ENCODE measurements at places on chromosomes 3 and 15.
A peak's percentile ranks its signal among the peaks of the same experiment; 100 is the strongest.

DNA sequence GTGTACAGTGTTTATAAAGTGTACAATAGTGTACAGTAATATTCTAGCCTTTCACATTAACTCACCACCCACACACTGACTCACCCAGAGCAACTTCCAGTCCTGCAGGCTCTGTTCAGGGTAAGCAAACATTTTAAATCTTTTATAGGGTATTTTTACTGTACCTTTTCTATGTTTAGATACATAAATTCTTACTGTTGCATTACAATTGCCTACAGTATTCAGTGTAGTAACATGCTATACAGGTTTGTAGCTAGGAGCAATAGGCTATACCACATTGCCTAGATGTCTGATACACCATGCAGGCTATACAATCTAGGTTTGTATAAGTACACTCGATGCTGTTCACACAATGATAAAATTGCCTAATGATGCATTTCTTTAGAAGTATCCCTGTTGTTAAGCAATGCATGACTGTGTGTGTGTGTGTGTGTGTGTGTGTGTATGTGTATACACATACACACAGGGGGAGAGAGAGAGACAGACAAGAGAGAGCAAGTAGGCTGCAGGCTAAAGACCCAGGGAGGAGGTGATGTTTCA lies 72.5 kb upstream of the PRR23C start:
- DNase-seq, result peak; percentile 13

DNA sequence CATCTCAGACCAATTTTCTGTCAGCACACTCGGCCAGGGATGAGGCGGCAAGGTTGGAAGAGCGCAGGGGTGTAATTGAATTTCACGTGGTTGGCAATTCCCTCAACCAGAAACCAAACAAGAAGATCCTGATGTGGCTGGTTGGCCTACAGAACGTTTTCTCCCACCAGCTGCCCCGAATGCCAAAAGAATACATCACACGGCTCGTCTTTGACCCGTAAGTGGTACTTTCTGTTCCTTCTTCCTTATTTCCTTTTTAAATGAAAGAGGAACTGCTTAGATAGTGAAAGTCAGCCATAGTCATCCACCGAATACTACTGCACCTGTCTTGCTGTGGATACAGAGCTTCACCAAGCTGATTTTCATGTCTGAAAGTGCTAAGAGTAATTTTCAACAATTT lies 60.1 kb downstream of the SGO1 start:
- no peak for DNase-seq

GRCh38 chr3:173663696-173664111 lies 266.2 kb downstream of the NLGN1 start:
- DNase-seq, result no peak

DNA sequence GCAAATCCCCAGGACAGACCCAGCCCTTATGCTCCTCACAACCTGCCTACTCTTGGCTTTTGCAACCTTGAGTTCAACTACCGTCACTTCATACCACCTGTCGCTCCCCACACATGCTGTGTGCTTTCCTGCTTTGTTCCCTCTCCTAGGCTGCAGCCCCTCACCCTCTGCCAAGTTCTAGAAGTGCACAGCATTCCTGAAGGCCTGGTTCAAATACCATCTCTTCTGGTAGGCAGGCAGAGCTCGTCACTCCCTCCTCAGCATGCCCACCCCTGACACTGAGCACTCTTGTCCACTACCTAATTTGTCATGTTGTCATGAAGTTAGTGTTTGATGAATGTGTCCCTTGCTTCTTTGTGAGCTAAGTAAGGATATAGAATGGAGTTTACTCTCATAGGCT lies 129.6 kb downstream of the SEMA6D start:
- no peak for DNase-seq

DNA sequence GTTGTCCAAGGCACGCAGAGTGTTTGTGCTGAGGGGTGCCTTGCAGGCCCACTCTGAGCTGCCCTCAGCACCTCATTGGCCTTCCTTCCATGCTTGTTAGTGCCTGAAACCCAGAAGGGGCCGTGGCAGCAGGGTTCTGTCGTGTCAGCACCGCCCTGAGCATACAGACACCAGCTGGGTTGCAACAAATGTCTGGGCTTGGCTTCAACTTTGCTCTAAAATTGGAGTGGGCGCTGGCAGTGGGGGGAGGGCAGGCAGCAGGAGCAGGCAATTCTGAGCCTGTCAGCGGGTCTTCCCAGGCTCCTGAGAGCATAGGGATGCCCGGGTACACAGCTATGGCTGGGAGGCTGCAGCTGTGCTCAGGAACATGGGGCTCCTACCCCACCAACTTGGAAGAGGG lies 464.3 kb downstream of the EPHA3 start:
- DNase-seq, result no peak

GRCh38 chr3:189588475-189589178 lies 42.6 kb upstream of the TP63 start:
- peak; percentile 1 for DNase-seq

Data from A549 (cell line).